ENCODE measurements at places on chromosomes 11 and 22.

DNA sequence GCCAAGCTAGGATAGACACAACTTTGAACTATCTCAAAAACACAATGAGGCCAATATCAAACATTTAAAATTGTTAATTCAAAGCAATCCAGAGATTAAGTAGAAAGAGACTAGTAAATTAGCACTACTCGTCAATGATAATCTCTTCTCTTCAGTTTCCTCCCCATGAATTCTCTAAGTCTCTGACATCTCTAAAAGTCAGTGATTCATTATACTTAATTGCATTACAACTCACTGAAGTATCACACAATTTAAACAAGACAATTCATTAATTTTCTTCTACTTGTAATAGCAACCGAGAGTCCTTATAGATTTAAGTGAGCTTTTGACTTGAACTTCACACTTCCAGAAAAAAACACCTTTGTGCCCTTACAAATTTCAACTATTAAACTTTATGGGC is 4.3 kb downstream of the DDX6 start:
- no peak for DNase-seq

DNA sequence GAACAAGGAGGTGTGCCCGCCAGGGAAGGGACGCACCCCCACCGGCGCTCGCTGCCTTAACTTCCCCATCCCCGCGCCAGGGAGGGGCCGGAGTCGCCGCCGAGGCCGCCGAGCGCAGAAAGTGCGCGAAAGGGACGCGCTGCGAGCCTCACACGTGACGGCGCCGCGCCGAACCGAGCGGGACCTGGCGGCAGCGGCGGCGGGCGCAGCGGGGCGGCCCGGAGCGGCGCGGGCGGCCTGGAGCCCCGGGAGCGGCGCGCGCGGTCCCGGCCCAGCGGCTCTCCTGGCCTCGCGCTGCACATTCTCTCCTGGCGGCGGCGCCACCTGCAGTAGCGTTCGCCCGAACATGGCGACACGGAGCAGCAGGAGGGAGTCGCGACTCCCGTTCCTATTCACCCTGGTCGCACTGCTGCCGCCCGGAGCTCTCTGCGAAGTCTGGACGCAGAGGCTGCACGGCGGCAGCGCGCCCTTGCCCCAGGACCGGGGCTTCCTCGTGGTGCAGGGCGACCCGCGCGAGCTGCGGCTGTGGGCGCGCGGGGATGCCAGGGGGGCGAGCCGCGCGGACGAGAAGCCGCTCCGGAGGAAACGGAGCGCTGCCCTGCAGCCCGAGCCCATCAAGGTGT is at the start of gene SORL1:
SORL1 (plus strand) TSS at position 329 of the 623 bp plus-strand sequence; CDS start at position 347, 18 bp downstream.
- DNase-seq = peak; percentile 64

DNA sequence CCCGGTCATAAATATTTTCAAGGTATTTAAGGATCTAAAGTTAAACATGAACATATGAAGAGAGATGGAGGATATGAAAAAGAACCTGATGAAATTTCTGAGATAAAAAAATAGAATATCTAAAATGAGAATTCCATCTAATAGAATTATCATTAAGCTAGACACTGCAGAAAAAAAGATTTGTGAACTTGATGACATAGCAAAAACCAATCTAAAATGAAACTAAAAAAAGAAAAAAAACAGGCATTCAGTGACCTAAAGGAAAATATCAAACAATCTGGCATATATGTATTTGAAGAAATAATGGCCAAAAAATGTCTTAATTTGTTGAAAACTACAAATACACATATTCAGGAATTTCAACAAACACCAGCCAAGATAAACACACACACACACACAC is 81.6 kb upstream of the ZC3H12C start:
- no peak for DNase-seq

DNA sequence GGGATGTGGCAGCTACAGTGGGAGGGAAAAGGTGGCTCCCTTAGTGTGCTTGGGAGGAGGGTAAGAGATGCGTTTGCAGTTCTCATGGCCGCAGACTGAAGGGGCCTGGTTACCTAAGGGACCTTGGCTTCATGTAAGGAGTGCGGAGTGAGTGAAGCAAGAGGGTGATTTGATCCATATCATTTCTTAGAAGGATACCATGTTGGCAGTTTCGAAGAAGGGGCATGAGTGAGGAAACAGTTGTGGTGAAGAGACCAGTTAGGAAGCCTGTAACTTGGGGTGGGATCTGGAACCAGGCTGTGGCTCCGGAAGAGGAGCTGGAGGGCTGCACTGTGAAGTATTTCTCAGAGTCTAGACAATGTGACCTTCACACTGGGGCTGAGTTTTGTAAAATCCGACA is 45.0 kb downstream of the ST3GAL4 start:
- DNase-seq = no peak

- no peak for DNase-seq
Measured at GRCh38 chr11:96023275-96023674, 99.4 kb upstream of the MTMR2 start.

GRCh38 chr11:119273721-119274120 is 43.2 kb downstream of the MCAM start:
- no peak for DNase-seq

- no peak for DNase-seq
Measured at GRCh38 chr11:111823131-111823530, 48.2 kb downstream of the ALG9 start.

- no peak for DNase-seq
Measured at GRCh38 chr22:44603767-44604166, 98.2 kb upstream of the PRR5 start.

DNA sequence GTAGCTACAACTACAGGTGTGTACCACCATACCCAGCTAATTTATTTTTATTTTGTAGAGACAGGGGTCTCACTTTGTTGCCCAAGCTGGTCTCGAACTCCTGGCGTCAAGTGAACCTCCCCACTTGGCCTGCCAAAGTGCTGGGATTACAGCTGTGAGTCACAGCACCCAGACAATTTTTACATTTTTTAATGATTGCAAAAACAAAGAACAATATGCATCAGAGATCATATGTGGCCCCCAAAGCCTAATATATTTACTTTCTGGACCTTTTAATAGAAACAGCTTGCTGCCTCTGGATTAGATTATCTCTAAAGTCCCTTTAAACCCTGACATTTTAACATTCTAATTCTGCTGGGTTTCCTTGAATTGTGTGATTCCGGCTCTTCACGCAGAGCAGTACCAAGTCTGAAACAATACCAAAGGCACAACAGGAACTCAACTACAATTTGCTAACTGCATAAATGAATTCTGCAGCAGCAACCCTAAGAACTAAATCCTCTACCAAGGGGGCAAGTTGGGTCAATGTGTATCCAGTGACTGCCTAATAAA is 25.0 kb downstream of the RAB30 start:
- DNase-seq = no peak

DNA sequence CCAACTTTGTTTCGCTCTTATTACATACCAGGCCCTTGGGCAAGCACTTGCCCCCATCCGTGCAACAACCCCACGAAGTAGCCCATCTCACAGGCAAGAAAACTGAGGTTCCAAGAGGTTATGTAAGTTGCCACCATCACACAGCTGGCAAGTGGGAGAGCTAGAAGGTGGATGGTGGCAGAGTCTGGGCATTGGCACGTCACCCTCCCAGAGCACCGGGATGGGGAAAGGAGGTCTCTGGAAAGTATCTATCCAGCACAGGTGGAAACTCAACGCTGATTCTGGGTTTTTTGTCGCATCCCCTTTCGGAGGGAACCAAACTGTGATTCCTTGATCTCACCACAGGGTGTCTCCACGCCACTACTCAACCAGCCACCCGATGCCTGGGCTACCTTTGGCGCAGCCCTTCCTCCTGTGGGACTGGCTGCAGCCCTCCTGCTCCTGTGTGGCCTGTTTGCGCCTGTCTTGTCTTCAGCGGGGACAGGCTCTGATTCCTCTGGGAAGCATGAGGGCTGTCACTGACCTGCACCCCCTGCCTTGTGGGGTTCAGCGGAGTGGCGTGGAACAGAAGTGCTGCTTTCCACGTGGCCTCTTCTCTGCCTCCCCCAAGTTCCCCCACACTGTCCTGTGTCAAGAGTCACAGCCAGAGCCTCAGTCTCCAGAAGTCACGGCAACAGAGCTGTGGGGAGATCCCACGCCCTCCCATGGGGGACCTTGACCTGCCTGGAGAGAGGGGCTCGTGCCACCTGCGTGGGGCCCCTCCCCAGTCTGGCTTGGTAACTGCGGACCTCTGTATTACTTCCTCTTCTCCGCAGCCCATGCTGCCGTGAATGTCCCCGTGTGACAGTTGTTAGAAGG is 34.4 kb upstream of the TRIM29 start:
- DNase-seq = peak; percentile 69

DNA sequence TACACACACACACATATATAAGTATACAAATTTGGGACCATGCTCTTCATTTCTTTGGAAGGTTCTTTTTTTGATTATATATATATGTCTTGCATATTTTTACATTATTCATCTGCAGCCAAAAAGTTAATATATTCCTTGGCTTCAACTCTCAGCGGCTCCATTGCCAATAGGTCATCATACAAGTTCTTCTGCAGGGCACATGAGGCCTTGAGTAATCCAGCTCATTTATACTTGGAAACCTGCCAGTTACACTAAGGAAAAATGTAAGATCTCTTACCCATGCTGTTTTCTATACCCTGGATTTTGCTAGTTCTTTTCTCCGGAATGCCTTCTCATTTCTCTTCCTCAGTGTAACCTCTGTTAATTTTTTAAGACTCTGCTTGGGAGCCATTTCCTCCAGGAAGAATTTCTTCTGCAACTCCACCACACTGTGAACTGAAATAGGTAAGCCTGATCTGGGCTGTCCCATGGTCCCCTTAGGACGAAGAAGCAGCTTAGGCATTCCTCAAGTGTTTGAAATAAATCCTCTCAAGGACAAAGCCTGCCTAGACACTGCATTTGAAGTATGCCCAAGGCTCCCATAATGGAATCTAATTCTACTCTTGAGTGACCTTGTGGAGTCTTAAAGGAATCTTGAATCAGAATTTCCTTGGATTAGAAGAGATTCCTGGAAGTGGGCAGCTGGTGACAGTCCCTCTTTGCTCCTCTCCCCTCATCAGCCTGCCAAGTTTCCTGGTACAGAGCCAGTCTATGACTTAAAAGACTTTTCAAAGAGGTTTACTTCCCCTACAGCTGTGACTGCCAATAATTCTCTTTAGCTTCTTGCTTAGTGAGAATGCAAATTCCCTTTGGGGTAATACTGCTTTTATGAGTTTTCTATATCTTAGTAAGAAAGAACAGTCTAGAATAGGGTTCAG is 182.8 kb downstream of the C11orf87 start:
- DNase-seq = no peak

- DNase-seq = no peak
Measured at GRCh38 chr11:27812341-27812740, 112.1 kb upstream of the BDNF start.

- DNase-seq = no peak
Measured at GRCh38 chr11:85167471-85167870, 459.7 kb downstream of the DLG2 start.

DNA sequence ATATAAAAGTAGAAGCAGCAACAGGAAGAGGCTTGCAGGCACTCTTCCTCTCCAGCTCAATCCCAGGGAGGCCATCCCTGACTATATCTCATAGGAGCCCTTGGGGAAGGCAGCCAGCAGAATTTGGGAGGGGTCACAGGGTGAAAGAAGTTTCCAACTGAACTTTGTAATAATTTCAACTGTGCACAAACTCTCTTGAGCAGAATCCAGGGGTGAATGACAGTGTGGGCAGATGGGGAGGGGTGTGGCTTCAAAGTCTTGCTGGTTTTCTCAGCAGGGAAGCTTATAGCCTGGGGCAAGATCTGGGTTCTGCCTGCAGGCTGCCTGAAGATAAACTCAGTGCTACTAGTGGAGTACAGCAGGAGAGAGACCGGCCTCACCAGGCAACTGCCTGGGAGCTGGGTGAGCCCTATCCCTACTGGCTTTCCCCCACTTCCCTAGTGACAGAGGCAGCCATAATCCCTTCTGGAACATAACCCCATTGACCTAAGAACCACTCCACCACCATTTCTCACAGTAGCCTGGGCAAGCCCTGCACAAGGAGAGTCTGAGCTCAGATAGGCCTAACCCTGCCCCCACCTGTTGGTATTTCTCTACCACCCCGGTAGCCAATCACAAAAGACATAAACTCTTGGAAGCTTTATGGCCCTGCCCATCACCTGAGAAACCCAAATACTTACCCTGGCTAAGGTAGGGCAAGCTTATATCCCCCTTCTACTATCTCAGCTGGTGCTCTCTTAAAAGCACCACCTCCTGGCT is 17.8 kb upstream of the TTC12 start:
- DNase-seq = no peak

GRCh38 chr11:36308577-36308976 is 12.5 kb downstream of the PRR5L start:
- DNase-seq = no peak

DNA sequence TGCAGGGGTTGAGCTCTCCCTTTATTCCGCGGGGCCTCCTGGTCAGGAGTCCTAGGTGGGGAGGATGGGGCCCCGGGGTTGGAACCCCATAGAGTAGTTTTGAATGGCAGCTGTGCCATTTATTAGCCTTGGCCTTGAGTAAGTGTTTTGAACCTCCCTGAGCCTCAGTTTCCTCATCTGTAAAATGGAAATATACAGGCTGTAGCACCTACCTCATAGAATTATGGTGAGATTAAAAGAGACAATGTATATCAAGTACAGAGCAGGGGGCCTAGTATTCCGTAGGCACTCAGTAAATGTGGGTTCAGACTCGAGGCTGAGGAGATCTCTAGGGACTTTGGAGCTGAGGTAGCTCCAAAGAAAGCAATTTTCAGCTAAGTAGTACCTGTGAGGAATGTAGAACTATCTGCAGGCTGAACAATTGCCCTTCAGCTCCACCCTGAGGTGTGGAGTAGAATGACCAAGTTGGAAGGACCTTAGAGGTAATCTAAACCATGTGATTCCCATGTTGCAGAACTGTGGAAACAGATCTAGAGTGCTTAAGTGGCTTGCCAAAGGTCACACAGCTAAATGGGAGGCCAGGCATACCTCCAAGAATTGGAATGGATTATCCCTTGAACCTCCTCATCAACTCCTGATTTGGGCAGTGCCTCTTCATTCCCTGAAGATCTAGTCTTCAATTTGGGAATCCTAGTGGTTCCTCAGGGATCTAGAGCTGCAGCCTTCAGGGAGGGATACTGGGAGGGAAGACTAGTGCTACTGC is 682 bp downstream of the PGAP2 start:
- peak; percentile 76 for DNase-seq

- no peak for DNase-seq
Measured at GRCh38 chr11:95585752-95586077, 203.9 kb downstream of the FAM76B start.

DNA sequence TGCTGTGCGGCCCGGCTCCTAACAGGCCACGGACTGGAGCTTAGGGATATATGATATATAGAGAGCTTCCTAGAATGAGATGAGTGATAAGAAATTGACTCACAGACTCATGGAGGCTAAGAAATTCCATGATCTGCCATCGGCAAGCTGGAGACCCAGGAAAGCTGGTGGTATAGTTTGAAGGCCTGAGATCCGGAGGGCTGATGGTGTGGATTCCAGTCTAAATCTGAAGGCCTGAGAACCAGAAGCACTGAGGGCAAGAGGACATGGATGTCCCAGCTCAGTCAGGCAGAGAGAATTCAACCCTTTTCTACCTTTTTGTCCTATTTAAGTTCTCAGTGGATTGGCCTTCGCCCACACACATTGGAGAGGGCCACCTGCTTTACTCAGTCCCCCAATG is 564.8 kb downstream of the TBC1D22A start:
- DNase-seq = no peak

GRCh38 chr22:44865193-44866057 is 113.0 kb downstream of the ARHGAP8 start:
- DNase-seq = no peak

- no peak for DNase-seq
Measured at GRCh38 chr11:64372802-64373597, 14.0 kb downstream of the RPS6KA4 start.

GRCh38 chr11:31106326-31106725 is 263.2 kb downstream of the DCDC1 start:
- DNase-seq = no peak

- DNase-seq = no peak
Measured at GRCh38 chr22:17370766-17371432, 1.6 kb downstream of the CECR2 start.

Data from germinal center (tissue), 1 donor.